Stimulated activated CD4-positive, alpha-beta T cell treated with anti-CD3 and anti-CD28 coated beads, Interleukin-2, amount 100 ng/mL, for 24 hours (primary cell): ENCODE measurements at places on chromosomes 2 and 18.

- no peak for DNase-seq
Observed at GRCh38 chr2:147232225-147232669, 612.6 kb upstream of the ACVR2A start.

DNA sequence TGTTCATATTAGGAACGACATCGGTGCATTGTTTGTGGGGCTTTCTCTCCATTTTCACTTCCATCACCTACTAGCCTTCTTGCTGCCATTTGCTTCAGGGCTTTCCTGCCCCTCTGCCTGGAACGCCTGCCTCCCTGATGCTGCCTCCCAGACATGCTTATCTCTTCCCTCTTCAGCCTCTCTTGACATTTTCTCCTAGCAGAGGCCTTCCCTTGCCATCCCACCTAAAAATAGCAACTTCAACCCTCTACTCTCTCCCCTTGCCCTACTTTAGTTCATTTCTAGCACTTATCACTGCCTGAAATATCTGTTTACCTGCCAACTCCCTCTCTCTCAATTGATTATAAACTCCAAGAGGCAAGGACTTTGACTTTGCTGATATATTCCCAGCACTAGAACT is 210.3 kb downstream of the SP3 start:
- no peak for DNase-seq

GRCh38 chr18:56468396-56468795 is 170.0 kb downstream of the TXNL1 start:
- DNase-seq = no peak

DNA sequence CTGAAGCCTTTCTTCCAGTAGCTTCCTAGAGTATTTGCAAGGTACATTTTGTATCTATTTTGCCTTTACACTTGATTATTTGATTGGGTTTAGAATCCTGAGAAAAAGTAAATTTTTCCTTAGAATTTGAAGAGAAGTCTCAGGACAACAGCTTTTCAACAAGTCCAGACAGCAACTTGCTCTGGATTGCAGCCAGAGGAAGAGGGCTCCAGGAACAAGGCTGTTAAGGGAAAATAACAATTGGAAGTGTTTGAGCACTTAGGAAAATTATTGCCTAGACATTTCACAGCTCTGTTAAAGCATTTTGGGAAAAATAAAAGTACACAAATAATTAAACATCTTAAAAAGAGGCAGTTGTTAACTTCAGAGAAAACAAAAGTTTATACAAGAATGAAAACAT is 58.3 kb upstream of the RAPGEF4 start:
- DNase-seq = no peak

DNA sequence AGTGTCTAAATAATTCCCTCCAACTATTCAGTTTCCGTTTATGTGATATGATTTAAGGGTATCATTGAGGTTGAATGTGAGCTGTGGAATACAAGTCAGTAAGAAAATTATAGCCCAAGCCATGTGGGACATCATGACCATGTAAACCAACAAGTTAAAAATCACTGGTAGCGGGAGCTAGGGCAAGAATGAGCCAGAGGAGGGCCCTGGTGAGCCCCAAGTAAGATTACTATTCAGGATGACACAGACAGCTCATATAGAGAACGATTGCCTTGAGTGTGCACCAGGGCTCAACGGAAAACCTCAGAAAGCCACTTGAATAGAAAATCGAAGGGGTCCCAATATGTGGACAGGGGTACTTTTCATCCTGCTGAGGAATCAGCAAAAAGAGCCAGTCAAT is 87.8 kb upstream of the RBMS1 start:
- DNase-seq = no peak

DNA sequence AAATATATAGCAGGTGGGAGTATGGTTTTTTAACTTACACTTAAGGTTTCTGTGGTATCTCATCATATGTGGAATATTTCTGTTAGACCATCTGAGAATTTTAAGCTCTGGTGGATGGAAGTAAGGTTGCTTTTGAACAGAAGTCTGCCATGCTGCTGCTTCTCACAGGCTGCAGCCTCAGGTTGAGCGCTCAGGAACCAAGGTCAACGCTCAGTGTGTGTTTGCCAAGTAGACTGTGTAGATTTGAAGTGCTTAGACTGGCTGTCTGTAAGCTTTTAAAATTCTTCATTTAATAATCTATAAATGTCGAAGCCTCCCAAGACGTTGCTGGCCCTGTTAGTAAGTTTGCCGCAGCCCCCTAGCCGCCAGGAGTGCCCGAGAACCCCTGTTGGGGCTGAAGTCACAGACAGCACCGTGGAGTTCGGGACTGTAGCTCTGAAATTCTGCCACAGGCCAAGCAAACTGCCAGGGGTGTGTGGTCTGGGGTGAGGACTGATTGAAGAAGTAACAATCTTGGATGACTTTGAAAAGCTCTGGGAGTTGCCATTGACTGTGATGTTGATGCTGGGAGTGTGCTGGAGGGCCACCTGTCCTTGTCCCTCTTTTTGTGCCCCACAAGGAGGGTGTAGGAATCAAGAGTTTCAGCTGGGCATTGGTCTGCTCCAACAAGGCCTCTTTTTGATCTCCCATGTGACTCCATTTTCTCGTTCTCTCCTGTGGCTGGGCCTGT is 26.9 kb downstream of the INPP4A start:
- no peak for DNase-seq

DNA sequence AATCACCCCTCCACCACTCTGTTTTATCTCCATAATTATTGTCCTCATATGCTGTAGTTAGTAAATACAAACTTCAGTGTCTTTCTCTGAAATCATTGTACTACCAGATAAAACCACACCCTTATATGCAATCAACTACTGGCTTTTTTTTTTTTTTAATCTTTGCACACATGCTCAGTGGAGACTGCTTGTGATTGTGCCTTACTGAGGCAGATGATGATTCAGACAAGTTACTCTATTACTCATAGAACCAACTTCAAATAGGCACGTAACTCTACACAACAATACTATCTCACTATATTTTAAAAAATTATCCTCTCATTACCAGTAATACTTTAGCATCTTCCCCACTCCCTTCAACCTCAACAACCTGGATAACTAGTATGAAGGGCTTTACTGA is 1278.4 kb upstream of the PIK3C3 start:
- no peak for DNase-seq

DNA sequence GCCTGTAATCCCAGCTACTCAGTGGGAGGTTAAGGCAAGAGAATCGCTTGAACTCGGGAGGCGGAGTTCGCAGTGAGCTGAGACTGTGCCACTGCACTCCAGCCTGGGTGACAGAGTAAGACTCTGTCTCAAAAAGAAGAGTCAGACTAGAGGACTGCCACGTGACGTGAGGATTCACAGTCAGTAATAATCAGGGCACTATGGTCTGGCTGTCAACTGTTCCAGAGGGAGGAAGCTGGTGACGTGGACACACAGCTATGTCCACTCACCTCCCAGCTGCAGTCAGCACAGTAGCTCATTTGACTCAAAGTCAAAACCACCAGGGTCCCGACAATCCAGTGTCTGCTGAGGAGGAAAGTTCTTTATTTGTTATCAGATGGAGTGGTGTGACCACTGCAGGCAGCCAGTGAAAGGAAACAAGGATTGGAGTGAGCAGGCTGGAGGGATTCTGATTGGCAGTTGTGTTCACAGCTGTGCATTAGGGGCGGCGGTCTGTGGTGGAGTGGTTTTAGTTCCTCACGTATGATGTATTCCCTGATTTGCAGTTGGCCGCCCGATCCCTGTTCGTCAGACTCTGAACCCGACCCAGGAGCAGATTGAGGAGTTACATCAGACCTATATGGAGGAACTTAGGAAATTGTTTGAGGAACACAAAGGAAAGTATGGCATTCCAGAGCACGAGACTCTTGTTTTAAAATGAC is 37.9 kb downstream of the MOGAT1 start:
- no peak for DNase-seq

DNA sequence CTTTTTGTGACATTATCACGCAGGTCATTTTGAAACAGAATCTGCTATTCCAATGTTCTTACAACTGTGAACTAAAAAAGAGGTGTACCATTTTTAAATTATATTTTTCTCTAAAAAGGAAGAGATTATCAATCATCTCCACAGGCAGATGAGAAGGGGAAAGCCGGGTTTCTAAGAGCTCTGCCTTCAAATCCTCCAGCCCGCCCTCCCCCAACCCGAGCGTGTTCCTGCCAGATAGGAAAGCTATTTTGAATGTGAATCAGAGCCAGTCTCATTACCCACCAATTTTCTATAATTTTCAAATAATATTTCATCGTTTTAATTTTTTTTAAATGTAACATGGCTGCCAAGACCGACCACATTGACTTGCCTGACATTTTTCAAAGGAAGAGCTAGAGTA is 65.9 kb downstream of the KCNF1 start:
- no peak for DNase-seq

- DNase-seq = no peak
Observed at GRCh38 chr2:224248944-224249371, 152.9 kb downstream of the FAM124B start.

DNA sequence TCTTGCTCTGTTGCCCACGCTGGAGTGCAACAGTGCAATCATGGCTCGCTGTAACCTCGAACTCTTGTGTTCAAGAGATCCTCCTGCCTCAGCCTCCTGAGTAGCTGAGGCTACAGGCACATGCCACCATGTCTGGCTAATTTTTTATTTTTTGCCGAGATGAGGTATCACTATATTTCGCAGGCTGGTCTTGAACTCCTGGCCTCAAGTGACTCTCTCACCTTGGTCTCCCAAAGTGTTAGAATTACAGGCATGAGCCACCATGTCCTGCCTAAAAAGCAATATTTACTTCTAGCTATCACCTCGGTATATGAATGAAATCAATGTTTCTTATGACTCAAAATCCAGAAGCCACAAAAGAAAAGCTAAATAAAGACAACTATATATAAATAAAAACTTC is 2.2 kb downstream of the BUB1 start:
- DNase-seq = no peak

DNA sequence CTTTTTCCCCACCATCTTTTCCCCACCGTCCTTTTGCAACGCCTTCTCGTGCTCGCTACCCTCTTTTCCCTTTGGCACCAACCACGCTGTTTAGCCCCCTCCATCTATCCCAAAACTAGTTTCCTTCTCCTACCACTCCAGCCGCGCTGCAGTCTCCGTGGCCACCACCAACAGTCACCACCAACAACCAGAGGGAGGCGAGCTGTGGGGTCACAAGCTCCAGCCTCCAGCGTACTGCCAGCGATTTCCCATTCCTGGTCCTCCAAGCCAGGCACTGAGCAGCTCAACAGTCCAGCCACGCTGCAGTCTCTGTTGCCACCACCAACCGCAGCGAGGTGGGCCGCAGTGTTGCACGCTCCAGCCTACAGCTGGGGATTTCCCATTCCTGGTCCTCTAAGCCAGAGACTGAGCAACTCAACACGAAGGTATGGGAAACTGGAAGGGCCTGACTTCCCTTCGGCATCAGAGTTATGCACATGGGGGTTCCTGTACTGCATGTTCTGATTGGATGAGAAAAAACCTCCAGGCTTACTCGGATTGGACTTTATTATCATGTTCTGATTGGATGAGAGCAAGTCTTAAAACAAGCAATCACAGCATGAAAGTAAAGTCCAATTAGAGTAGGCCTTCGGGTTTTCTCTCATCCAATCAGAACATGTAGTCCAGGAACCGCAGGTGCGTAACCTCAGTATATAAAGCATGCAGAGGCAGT is 42.3 kb upstream of the IMP4 start:
- no peak for DNase-seq

DNA sequence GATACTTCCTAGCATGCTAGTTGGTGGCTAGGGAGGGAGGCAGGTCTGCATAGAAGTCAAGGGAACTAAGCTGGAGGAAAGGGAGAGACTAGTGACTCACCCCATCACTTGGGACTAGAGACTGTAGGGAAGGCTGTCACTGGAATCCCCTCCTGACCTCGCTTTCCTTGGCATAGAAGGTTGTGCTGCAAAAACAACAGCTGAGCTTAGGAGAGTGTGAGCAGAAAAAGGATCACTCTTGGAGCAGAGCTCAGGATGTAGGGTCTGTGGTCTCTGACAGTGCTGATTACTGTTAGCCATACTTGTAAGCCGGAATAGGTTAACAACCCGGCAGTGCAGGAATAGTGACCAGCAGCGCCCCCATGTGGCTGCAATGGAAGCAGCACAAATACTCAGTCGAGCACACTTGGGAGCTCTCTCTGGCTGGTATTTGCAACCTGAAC is 66.9 kb upstream of the SMAD2 start:
- DNase-seq = peak; percentile 61

DNA sequence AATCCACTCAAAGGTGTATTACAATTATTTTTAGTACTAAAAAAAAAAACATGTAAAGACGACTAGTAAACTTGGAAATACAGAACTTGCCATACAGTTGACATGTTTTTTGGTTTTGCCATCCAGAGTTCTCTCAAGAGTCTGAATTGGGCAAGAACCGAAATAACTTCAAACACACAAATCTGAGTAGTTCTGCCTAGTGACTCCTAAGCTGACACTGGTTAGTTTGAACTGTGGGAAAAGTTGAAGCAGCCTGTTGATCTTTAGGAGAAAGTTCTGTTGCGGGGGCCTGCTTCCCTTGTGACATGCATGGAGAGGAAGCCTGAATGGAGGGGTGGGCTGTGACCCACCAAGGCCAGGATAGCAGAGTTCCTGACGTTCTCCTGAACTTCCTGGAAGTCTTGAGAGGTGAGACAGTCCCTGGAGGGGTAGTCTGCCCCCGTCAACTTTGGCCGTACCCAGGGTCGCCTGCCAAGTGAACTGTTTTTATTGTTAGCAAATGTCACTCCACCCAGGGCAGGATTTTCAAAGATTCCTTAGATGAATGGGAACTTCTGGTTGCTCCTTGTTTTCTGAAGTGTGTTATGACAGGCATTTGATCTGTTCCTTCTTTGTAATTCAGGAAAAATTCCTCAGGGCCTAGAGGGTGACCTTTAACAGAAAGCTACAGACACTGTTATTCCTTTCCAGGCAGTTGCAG is 85.6 kb upstream of the SPTBN1 start:
- no peak for DNase-seq

- DNase-seq = no peak
Observed at GRCh38 chr2:204687776-204688175, 142.5 kb downstream of the PARD3B start.

DNA sequence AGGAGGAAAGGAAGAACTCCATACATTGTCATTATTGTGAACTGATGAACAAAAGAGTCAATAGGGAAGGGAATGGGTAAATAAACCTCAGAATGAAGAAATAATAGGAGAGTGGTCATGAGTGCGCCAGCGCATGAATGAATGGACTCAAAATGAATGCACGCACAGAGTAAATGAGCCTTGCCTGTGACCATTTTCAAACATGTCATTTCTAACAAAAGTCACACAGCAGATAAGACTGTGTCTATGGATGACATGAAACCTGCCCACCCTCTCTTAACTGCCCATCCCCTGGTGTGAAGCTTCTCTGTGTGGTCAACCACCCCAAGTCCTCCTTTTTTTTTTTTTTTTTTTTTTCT is 121.1 kb upstream of the TEX51 start:
- no peak for DNase-seq

DNA sequence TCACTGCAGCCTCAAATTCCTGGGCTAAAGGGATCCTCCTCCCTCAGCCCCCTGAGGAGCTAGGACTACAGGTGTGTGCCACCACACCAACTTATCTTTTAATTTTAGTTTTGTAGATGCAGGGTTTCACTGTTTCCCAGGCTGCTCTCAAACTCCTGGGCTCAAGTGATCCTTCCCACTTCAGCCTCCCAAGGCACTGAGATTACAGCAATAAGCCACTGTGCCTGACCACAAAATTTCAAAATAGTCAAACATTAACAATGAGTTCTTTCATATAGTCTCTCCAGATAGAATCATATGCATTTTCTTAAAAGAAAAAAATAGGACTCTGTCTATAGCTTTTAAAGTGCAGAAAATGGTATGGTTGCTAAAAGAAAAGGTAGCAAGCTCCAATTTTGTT is 24.9 kb upstream of the PID1 start:
- DNase-seq = no peak

GRCh38 chr2:133109772-133110171 is 439.8 kb upstream of the LYPD1 start:
- no peak for DNase-seq

- no peak for DNase-seq
Observed at GRCh38 chr18:60292186-60292585, 80.4 kb downstream of the MC4R start.
